ENCODE measurements at places on chromosomes 7 and 10.

- DNase-seq: peak; percentile 3
Measured at GRCh38 chr7:83648464-83649241, at the start of gene SEMA3E. SEMA3E (minus strand) TSS chr7:83649139.

- no peak for DNase-seq
Measured at GRCh38 chr7:151392426-151392825, 17.4 kb downstream of the WDR86 start.

- no peak for DNase-seq
Measured at GRCh38 chr7:99772565-99772964, 11.4 kb downstream of the CYP3A4 start.

DNA sequence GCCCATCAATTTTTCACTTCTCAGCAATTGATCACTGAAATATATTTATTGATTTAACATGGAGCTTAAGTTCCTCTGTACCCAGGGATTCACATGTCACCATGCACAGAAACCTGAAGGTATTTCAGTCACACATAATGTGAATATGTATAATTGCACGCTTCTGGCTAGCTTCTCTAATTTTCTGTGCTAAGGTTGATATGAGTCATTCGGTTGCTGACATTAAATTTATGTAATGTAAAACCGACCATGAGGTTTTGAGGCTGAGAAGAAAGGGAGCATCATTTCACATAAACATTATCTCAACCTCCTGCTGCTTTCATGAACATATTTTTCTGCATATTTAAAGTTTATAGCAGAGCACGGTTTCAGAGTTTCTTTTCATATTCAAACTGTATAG, 381.0 kb upstream of the TPK1 start:
- no peak for DNase-seq

GRCh38 chr7:1939434-1940401, 269.6 kb downstream of the ELFN1 start:
- no peak for DNase-seq

GRCh38 chr7:1290679-1291356, 58.1 kb downstream of the UNCX start:
- no peak for DNase-seq

GRCh38 chr7:48085433-48085791, 3.7 kb upstream of the UPP1 start:
- no peak for DNase-seq

DNA sequence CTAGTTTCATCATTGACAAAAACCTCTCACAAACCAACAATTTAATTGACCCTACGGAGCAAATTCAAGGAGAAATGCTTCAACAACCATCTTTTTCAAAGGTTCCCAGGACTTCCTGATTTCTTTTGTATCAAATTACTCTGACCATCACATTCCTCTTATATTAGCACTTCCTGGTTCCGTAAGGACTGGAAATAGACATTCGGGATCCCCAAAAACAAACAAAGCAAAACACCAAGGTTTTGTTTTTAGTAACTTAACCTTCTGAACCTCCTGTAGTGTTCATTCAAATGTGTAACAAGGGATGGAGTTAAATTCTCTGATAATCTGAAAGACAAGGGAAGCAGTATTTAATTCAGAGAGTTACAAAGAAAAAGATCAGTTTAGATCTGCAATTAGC, 387.6 kb upstream of the NRP1 start:
- DNase-seq: no peak

GRCh38 chr7:93897680-93898079, 7.1 kb upstream of the TFPI2 start:
- no peak for DNase-seq

GRCh38 chr10:28592953-28593352, 60.0 kb downstream of the WAC start:
- DNase-seq: peak; percentile 16

- no peak for DNase-seq
Measured at GRCh38 chr7:101163279-101164070, 1.9 kb downstream of the VGF start.

DNA sequence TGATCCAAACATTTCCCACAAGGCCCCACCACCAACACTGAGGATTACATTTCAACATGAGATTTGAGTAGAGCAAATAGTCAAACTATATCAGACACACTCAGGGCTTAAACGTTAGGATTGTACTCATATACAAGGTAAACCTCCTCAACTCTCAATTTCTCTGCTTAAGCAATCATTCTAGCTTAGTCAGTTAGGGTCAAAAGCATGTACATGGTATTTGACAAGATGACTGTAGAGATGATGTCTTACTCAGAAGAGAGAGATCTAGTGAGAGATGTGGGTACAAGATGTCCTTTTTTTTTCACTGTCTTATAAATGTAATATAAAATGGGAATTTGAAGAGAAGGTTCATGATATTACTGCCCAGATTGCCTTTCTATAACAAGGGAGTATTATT, 270.1 kb downstream of the PRKG1 start:
- no peak for DNase-seq

GRCh38 chr10:71366690-71367089, 30.0 kb upstream of the CDH23 start:
- DNase-seq: no peak

- DNase-seq: no peak
Measured at GRCh38 chr10:44065788-44066526, 318.9 kb downstream of the CXCL12 start.

- DNase-seq: no peak
Measured at GRCh38 chr10:20489961-20490360, 407.1 kb downstream of the NEBL start.

DNA sequence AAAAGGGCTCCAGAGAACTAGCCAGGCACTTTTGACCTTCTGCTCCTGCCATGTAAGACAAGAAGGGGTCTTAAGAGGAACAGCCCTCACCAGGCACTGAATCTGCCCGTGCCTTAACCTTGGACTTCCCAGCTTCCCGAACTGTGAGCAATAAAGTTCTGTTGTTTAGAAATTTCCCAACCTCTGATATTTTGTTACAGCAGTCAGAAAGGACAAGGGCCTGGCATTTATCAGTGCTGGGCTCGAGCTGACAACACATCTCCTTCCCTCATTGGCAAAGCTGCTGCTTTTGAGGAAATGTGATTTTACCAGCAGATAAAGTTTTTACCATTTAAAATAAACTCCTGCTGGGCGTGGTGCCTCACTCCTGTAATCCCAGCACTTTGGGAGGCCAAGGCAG, 103.5 kb downstream of the GPR26 start:
- DNase-seq: no peak

- DNase-seq: no peak
Measured at GRCh38 chr10:11209830-11210181, 192.1 kb downstream of the CELF2 start.

DNA sequence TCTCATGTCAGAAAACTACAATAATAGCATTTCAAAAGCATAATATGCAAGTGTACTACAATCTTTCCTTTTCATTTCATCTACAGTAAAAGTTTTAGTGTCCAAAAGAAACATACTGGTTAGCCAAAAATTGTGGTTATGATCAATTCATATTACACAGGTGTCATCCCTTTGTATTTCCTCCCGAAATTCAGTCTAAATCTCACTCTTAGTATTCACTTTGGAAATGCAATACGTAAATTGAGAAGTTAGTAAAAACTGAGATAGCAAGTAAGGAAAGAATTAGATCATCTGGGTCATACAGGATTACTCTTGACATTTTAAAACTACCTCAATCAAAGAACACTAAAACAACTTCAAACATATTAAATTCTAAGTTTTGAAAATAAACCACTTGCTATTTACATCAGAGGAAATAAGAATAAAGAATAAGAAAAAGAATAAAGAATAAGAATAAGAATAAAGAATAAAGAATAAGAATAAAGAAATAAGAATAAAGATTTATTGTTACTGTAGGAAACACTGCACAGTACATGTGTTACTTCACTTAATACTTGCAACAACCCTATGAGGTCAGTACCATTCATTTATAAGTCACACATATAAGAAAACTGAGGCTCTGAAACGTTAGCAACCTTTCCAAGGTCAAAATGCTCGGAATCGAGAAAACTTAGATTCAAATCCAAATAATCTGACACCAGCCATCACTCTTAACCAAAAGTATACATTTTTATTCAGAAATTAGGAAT, 10.5 kb downstream of the SNX13 start:
- no peak for DNase-seq

- no peak for DNase-seq
Measured at GRCh38 chr10:74511051-74511450, 315.3 kb upstream of the KAT6B start.

DNA sequence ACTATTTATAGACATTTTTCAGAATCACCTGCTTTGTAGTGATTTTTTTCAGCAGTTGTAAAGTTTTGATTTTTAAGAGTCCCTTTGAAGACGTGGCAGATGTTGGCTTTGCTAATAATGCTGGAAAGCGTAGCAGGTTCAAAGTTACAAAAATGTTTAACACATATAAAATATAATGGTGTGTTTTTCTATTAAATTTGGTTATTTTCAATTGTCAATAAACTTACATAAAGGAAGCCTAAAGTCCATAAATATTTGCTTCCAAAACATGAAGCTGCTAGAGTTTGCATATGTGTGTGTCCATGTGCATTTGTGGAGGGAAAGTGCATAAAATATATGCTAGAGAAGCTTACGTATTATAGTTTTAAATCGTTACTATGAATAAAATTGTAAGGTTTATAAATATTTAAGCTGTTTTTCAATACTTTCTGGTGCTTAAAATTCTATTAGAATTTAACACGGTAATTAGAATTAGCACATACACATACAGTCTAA, 3.7 kb downstream of the MEOX2 start:
- DNase-seq: no peak

GRCh38 chr10:114335614-114336013, 68.7 kb downstream of the AFAP1L2 start:
- no peak for DNase-seq

DNA sequence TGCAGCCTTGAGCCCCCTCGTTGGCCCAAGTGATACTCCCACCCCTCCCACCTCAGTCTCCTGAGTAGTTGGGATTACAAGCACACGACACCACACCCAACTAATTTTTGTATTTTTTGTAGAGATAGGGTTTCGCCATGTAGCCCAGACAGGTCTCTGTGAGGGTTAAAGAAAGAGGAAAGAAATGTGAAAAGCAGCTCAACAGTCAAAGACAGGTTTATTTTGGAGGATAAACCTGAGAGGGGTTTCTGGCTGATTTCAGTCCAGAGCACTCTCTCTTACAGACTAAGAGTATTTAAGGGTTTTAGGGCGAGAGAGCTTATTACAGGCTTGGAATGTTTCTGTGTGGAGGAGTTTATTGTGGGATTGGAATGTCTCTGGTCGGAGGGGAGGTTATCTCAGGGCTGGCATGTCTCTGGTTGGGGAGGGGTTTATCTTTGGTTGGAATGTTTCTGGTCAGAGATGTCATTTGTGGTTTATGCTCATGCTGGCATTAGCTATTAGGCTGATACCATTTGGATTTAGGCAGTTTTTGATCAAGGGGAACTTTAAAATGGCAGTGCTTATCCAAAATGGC, 26.1 kb upstream of the SNX10 start:
- DNase-seq: no peak

DNA sequence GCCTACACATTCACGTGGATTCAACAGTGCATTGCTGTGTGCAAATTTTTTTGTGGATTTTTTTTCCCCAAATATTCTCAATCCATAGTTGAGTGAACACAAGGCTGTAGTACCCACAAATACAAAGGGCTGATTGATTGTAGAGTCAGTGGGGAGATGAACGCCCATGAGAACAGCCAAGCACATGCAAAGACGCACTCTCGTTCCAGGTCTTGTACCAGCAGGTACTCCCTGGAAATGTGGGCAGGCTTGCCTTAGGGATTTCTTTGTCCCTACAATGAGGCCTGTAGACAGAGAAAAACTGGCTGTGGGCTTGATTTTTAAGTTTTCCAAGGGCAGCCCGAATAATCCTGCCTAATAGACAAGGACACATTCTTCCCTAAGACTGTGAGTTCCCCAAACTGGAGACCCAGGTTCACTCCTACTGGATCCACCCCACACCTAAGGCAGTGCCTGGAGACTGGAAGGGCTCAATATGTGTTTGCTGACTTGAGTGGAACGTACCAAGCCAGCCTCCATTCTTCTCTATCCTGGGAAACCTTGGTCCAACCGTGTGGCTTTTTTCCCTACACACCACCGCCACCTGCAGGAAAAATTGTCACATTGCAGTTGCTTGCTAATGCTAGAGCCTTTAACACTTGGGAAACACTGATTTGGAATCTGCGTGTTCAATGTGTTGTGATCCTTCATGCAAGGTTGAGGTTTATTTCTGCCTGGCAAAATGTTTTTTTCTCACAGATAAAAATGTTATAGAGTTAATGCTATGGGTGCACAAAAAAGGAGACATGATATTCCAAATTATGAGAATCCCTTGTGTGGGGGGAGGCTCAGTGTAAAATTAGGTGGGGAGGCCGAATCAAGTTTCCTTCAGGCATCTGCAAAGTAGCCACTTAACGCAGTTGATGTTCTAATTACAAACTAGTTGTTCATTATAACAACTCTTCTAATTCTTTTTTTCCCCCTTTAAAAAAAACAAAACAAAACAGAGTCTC, 49.3 kb downstream of the PPP1R17 start:
- peak; percentile 38 for DNase-seq

GRCh38 chr7:24757353-24758275, at the start of gene GSDME:
GSDME (minus strand) TSS chr7:24757464; CDS start chr7:24749774, 7,690 bp downstream.
- peak; percentile 59 for DNase-seq

DNA sequence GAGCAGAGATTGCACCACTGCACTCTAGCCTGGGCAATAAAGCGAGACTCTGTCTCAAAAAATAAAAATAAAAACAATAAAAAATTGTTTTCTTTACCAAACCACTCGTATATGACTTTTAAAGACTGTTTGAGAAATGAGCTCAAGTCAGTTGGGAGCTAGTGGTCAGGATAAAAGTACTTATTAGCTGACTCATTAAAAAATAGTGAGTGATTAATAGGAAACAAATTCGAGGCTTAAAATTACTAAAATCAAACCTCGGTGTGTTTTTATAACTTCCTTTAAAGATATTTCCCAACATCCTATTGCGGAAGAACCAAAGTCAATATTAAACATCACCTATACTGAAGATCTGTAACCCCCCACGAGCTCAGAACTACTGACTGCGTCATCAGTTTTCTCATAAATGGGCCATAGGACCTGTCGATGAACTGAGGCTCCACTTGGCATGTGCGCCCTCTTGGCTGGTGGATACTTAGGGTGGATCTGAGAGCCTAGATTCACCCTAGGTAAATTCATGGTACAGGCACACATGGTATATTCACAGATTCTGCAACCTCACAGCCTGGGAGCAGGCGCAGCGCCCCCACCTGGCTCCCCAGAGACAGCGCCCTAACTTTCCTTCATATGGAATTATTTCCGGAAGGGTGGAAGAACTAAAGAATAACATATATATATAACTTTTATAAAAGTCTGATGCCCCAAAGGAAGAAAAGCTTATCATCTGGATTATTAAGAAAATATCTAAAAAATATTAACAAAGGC, 9.2 kb downstream of the MKI67 start:
- DNase-seq: no peak

- DNase-seq: no peak
Measured at GRCh38 chr7:60017-60675, 132.2 kb upstream of the FAM20C start.

DNA sequence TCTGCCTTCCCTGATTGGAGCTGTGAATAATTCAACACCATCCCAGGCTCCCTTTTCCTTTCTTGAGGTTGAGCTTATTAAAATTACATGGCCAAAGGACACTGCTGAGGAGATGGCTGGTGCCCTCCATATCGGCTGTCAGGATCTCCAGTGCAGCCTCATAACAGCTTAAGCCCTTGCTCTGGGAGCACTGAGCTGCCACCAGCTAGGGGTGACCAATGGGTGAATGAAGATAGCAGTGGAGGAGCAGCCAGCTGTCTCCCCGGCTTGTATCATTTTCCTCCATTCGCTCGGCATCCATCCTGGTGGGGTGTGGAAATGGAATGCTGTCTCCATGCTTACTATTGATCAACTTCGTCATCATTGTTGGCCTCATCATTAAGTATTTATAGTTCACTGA, 154.6 kb downstream of the TMEM178B start:
- no peak for DNase-seq

- no peak for DNase-seq
Measured at GRCh38 chr10:32937911-32938424, 20.1 kb downstream of the ITGB1 start.
